ENCODE measurements at places on chromosomes 12 and 14. TPM values are rescaled to one million over a fixed set of nuclear protein-coding genes. Genes with fewer than 3 reads are reported as not detected.

The RERGL gene
- total RNA-seq, result not detected

The KRT72 gene
- 10.2 TPM for total RNA-seq

The TIMELESS gene
- total RNA-seq, result 1.3 TPM

The TAS2R7 gene
- total RNA-seq, result not detected

The LRRK2 gene
- 21.3 TPM for total RNA-seq

The SCN8A gene
- 0.21 TPM for total RNA-seq
